ENCODE measurements at places on chromosomes 11 and 22.

- DNase-seq: no peak
These were observed 1.6 kb upstream of the WT1 start for GRCh38 chr11:32436751-32437494.

GRCh38 chr11:87252869-87253268 lies 215.1 kb downstream of the TMEM135 start:
- DNase-seq: no peak

DNA sequence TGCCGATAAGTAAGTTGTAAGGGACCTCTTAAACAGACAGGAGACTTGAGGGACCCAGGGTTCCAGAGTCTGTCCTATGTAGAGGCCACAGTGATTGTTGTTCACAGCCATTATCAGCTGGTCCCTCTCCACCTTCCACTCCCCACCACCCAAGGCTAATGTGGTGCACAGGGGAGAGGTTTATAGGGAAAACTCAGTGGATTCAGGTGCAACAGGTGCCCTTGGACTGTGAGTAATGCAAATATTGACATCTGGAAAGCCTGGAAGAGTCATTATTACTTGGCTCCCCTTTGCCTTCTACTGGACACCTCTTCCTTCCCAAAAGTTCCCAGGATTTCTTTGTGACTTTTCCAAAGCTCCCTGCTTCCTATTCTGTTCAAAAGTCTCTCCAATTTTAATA lies 441.1 kb upstream of the CCDC90B start:
- DNase-seq: no peak

GRCh38 chr11:127965939-127966668 lies 621.3 kb downstream of the ETS1 start:
- no peak for DNase-seq

- DNase-seq: no peak
These were observed 78.8 kb upstream of the TOP3B start for GRCh38 chr22:22061085-22062077.

DNA sequence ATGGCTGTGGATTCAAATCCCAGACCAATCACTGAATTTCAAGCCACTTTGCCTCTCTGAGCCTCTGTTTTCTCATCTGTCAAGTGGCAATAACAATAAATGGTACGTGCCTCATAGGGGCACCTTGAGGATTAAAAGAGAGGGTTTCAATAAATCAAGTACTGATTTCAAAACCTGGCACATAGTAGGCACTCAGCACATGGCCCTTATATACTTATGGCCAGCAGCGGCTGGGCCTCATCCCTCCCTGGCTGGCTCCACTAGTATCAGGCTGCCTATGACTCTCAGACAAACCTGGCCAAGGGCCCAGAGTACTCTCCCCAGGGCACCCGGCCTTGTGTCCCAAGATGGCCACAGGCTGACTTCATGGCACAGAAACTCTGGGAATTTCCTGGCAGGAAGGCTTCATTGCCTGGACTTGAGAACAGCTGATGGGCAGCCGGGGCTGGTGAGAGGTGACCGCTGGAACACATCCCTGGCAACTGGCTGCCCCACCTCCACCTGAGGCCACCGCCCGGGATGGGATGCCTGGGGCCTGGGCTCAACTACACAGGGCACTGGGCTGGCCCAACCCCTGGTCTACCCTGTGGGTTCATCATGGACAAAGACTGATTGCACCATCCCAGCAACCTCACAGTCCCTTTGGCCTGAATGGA lies 3.4 kb downstream of the FADS3 start:
- DNase-seq: no peak

- no peak for DNase-seq
These were observed 225.4 kb downstream of the NTM start for GRCh38 chr11:131595797-131596196.

- peak; percentile 88 for DNase-seq
These were observed at the start of gene FADS2 for GRCh38 chr11:61827571-61828378. TSS of gene FADS2 (plus strand) at chr11:61828300. CDS start at chr11:61828391, 91 bp downstream.

DNA sequence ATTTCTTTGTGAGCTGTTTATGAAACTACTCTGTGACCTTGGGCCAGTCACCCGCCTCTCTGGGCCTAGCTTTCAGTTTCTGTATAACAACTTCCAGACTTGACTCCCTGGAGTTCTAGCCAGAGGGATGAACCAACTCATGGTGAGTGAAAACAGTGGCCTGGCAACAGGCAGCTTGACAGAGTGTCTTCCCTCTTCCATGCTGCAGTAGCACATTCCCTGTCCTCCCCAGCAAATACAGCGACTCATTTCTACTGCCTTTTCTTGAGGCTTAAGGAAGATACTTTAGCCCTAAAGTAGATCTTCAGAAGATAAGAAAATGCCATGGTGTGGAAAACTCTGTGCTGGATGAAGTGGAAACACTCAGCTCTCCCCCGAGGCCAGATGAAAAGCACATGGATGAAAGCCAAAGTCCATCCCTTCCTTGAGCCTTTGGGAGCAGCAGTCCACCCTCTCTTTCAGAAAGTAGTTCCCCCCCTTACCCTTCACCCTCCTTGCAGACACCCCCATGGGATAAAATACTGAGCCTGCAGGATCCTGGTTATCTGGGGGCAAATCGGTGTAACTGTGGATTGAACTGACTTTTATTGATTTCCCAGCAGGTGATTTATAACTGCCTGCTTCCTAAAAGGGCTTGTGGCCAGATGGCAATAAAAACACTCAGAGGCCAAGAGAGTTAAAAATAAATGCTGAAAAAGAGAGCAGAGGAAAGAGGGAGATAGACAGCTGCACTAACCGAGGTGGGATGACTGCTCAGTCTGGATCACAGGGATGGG lies 24.1 kb downstream of the IRAG1 start:
- peak; percentile 18 for DNase-seq

Data from NCI-H748 treated with DMSO at 0.1 percent for 48 hours (cell line).